Astrocyte of the hippocampus (primary cell): ENCODE measurements at places on chromosomes 2 and 18.

GRCh38 chr2:77161009-77161408 is 361.2 kb downstream of the LRRTM4 start:
- DNase-seq: peak; percentile 73

- no peak for DNase-seq
Measured at GRCh38 chr2:100451092-100451491, 19.2 kb upstream of the NMS start.

- DNase-seq: no peak
Measured at GRCh38 chr2:71756280-71756906, 303.0 kb downstream of the DYSF start.

DNA sequence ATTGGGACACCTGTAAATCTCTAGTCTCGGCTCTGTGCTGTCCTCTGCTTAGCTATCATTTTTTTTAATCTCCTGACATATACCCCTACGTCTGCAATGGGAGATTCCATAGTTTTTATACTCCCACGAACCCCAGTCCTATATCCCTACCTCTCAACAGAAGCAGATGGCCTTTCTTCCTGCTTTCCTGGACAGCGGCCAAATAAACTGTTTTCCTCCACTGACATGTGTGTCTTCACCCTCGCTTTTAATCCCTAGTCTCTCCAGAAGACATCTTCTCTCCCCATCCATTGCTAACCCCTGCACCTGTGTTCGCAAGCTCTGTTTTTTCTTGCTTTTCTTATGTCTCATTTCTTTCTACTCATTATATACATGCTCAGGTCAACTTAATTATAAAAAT is 395.4 kb downstream of the EPHA4 start:
- DNase-seq: no peak

GRCh38 chr2:14615121-14615520 is 17.4 kb upstream of the LRATD1 start:
- DNase-seq: peak; percentile 7

DNA sequence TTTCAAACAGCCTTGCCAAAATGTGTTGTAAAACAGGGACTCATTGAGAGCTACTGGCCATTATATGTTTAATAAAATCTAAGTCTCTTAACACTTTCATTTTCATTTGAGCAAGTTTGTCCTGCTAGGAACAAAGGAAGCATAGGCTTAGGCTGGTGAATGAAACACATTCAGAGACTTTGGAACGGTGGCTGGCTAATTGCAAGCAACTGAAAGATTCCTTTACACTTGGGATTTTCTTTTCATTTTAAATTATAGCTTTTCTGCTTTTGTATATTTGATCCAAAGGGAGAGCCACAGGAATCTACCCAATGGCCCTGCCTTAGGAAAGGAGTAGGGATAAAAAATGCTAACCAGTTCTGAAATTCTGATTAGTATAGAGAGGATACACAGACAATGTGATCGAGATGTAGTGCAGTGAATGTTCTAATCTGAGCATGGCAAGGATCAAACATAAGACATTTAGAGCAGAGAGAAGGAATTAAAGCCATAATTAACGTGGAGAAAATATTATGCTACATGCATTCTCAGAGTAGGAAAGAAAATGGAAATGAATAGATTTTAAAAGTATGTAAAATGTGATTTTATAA is 911.4 kb upstream of the SLC39A10 start:
- peak; percentile 20 for DNase-seq

GRCh38 chr2:238701341-238702206 is 146.3 kb upstream of the TWIST2 start:
- no peak for DNase-seq

- no peak for DNase-seq
Measured at GRCh38 chr2:224165901-224166319, 126.8 kb upstream of the SERPINE2 start.

DNA sequence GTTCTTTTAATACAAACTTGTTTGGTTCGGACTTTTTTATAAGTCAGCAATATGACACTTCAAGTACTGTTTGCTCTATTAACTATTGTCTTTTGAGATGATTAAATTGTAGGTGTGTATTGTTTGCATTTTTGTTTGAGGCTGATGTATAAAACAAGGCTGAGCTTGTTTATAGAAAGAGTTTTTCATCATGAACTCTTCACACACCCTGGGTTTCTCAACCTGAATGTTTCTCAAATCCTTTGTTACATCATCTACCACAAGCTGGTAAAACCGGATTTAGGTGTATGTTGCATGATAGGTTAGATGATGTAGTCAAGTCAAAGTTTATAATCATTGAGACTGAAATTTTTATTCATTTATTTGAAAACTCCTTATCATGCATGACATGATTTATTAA is 335.2 kb upstream of the LRATD1 start:
- DNase-seq: no peak
